ENCODE measurements at places on chromosomes 2 and 18.

DNA sequence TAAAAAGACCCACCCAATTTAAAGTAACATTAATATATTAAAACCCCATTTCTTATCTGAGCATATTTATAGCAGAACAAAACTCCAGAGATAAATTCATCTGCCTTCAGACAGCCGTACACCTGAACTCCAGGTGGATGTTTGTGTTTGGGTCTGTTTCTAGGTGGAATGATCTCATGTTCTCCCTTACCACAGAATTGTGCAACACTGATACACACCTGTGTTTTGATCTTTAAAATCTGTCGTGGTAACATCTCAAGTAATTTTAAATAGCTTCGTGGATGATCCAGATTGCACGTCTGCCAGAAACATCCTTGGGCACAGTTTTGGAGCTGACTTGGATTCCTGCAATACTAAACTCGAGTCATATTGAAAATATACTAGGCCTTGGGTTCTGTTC lies 207.5 kb upstream of the FOSL2 start:
- no peak for DNase-seq

- no peak for DNase-seq
Observed at GRCh38 chr2:151096235-151096634, 165.4 kb downstream of the RBM43 start.

GRCh38 chr2:83991992-83992391 lies 467.1 kb downstream of the SUCLG1 start:
- DNase-seq = no peak

DNA sequence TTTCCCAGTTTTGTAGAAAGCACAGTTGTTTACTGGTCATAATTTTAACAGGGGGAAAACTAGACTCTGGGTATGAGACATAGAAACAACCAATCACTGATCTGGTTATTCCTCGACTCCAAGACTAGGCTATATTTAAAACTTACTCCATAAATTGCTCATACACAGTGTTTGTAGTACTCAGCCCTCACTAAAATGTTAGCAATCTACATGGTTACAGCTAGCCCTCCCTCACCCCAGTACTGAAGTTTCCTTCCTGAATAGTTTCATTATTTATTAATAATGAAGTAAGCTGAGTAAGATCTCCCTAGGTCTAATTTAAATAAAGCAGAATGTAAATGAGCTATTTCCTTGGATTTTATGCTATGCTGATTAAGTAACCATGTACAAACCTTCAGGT lies 275.1 kb downstream of the CDH20 start:
- DNase-seq = no peak

- no peak for DNase-seq
Observed at GRCh38 chr2:168029071-168029470, 218.3 kb downstream of the STK39 start.

- DNase-seq = peak; percentile 68
Observed at GRCh38 chr2:100610381-100610831, 47.6 kb downstream of the PDCL3 start.

DNA sequence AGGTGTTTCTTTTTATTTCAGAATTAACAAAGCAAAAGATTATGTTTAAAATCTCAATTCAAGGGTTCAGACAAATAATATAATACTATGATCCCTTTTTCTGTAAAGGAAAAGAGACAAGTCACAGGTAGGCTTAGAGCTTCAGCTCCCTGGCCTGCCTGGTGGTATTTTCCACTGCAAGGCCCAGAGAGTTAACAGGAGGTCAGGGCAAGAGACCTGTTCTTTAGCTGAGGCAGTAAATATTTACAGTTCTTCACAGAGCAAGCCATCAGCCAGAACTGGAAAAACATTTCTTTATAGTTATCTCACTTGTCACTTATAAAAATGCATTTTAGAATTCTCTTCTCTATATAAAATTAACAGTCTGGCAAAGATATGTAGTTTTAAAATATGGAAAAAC lies 70.1 kb downstream of the EPG5 start:
- DNase-seq = no peak

DNA sequence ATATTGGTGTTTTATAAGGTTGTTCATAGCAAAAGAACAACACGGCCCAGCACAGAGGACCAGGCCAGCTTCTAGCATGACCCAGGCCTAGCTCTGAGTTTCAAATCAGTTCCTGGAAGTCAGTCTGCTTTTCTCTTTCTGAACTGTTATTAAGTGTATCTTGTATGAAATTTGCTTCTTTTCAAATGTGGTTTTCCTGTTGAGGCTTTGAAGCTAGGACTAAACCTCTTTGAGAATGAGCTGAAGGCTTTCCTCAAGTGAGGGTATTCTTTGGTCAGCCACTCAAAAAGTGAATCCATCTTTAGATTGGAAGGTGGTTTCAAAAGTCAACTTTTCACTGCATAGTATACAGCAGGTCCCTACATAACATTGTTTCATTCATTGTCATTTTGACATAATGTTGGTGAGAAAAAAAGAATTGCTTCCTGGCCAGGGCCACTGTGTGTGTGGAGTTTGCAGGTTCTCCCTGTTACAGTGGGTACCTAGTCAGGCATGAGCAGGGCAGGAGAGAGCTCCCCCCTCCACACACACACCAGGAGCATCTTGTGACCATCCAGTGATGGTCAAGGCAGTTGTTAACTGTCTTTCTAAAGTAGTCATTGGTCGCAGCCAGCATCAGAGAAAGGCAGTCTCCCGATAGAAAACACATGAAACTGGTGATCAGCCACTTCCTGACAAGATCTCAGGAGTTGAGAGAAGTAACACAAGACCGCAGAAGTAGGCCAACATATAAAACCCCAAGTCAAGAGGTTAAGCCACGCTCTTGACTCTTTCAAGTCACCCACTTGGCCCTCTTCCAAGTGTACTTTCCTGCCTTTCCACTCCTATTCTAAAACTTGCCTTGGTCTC lies 6.7 kb upstream of the ACAA2 start:
- DNase-seq = no peak

GRCh38 chr2:9558948-9559381 lies 3.3 kb upstream of the ADAM17 start:
- no peak for DNase-seq

DNA sequence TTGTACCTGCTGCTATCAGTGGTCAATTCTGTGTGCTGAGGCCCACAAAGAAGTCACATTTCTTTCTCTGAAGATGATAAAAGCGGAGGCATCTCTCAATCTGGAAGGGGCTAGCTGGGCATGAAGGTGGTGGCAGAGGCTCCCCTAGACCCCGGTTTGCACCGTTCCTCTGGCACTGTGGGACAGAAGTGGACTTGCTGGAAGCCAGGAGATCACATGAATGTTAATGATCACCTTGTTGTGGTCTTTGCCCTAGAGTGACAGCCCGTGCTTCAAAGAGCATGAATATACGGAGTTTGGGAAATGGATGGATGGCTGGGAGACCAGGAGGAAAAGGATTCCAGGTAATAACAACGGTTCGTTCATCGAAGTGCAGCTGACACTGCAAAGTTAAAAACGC lies 20.2 kb downstream of the ALLC start:
- no peak for DNase-seq

- DNase-seq = no peak
Observed at GRCh38 chr18:34322365-34323289, 97.9 kb upstream of the NOL4 start.

- DNase-seq = no peak
Observed at GRCh38 chr2:229275506-229275905, 4.4 kb upstream of the PID1 start.

- DNase-seq = no peak
Observed at GRCh38 chr2:114499101-114499500, 56.7 kb downstream of the DPP10 start.

GRCh38 chr2:38733300-38733971 lies 17.7 kb downstream of the SRSF7 start:
- no peak for DNase-seq

- DNase-seq = no peak
Observed at GRCh38 chr2:206031162-206031784, 54.7 kb downstream of the INO80D start.

Measured in activated CD4-positive, alpha-beta T cell treated with anti-CD3 and anti-CD28 coated beads for 1 hour (primary cell).